ENCODE measurements at places on chromosomes 5 and 9.

DNA sequence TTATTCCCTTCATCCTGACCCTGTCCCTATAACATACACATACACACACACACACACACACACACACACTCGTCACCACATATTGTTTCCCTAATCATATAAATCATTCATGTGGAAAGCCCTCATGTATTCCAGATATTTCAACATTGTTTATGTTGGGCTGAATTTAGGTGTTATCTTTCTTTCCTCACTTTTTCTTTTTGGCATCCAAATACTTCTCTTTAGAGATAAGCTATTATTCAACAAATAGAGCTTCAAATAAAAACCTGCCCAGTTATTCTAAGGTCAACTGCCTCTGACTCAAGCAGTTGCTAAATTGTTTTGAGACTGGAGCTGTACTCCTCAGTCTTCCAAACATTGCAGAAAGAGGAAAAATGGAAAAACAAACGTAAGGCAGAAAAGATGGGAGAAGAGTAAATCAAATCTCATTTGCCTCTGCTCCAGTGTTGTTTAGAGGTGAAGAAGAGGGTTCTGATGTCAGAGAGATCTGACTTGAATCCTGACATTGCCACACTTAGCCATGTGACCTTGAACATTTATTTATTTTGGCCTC, 215.7 kb downstream of the GAS1 start:
- no peak for DNase-seq

DNA sequence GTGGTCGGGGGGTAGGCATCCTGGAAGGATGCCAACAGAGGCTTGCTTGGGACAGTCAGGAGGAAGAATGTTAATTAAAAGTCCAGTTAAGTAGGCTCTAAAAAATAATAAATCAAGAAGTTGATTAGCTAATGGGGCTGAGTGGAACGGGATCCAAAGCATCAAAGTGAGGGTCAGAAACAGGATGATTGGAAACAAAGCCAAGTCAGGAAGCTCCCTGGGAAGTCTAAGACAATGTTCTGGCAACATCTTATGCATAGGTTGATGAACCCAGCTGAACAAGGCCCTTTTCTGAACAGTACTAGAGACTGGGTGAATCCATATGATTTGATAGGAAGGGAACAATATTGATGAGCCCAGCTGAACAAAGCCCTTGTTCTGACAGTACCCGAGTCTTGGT, 50.2 kb upstream of the STARD4 start:
- DNase-seq, result peak; percentile 79

DNA sequence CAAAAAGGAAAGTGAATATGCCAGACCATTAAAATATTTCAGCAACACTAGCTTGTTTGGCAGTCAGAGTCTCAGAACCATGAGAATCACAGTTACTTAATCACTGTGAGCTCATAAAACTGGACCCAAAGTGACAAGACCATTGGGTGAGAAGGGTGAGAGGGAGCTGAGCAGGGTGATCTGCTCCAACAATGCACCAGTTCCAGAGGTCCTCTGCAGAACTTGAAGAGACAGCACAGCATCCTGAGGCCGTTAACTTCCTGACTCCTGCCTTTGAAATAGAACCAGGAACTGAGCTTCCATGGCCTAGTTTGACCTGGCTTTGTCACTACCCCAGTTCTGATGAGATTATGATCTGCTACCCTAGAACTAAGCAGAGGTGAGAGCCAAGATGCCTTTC, 57.4 kb downstream of the NFIB start:
- peak; percentile 31 for DNase-seq

- no peak for DNase-seq
These were observed 828.9 kb upstream of the ZNF608 start for GRCh38 chr5:125575171-125575890.

DNA sequence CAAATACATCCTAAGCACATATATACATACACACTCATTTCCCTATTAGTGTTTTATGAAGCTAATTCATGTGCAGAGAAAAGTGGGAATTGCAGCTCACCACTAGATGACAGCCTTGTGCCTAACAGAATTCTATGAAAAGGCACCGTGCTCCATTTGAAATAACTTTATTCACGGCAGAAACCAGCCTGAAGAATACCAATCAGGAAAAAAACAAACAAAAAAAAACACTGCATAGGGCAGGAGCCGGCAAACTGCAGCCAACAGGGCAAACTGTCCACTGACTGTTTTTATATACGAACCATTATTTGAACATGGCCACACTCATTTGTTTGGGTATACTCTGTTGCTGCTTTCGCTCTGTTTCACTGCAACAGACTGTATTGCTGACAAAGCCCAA, 33.6 kb downstream of the ERMP1 start:
- DNase-seq, result peak; percentile 80

- no peak for DNase-seq
These were observed 191.1 kb upstream of the GAS1 start for GRCh38 chr9:87138128-87139040.
